ENCODE measurements at places on chromosomes 13 and 19.

DNA sequence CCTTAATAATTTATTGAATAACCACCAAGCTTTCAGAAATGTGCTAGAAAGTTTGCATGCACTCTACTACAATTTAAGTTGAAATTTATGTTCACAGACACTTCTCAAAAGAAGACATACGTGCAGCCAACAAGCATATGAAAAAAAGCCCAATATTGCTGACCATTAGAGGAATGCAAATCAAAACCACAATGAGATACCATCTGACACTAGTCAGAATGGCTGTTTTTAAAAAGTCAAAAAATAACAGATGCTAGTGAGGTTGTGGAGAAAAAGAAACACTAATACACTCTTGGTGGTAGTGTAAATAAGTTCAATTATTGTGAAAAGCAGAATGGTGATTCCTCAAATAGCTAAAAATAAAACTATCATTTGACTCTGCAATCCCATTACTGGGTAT lies 308.8 kb upstream of the PCDH9 start:
- H3K27me3 ChIP-seq: no peaks in the 10 kb centered on the region
- H3K36me3 ChIP-seq: no peaks in the 10 kb centered on the region
- H3K4me3 ChIP-seq: no peak overlapping the region

- H3K27ac ChIP-seq: no peak overlapping the region
- no peaks in the 10 kb centered on the region for H3K36me3 ChIP-seq
- H3K4me1 ChIP-seq: peaks cover 10% of the 10 kb centered on the region
Measured at GRCh38 chr13:44275381-44275780, 98.2 kb upstream of the SERP2 start.

GRCh38 chr19:41114132-41114531 lies at the start of gene CYP2F1:
Gene CYP2F1 (plus strand): TSS chr19:41114432. CDS start chr19:41116189, 1,757 bp downstream.
- no peaks in the 10 kb centered on the region for H3K36me3 ChIP-seq
- H3K27ac ChIP-seq: no peak within 1 kb of the TSS
- no peak for DNase-seq
- H3K4me1 ChIP-seq: no peaks in the 10 kb centered on the region

GRCh38 chr13:89432997-89433396 lies 1761.8 kb downstream of the SLITRK5 start:
- DNase-seq: no peak
- H3K36me3 ChIP-seq: no peaks in the 10 kb centered on the region
- H3K4me1 ChIP-seq: no peaks in the 10 kb centered on the region
- no peak overlapping the region for H3K27ac ChIP-seq

GRCh38 chr13:29438769-29439168 lies 156.7 kb downstream of the SLC7A1 start:
- no peaks in the 10 kb centered on the region for H3K4me1 ChIP-seq
- H3K4me3 ChIP-seq: no peak overlapping the region
- no peaks in the 10 kb centered on the region for H3K36me3 ChIP-seq
- no peak overlapping the region for H3K27ac ChIP-seq
- DNase-seq: no peak

DNA sequence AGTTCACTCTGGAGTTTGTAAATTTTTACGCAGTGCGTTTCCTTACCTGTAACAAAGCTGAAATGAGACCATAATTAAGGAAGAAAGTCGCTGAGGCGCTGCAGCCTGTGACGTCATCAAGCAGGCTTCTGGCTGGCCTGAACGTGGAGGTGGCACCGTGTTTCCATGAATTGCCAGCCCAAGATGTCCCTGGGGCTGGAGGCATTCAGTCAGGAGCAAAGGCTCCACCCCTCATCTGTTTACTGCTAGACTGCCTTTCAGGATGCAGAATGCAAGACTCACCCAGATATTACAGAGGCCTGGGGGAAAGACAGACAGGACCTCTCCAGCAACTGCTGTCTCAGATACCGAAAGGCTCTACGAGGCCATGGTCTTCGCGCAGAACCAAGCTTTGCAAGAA lies 424.6 kb downstream of the TSHZ3 start:
- H3K4me3 ChIP-seq: no peak overlapping the region
- DNase-seq: no peak
- H3K36me3 ChIP-seq: no peaks in the 10 kb centered on the region
- H3K4me1 ChIP-seq: no peaks in the 10 kb centered on the region
- H3K27ac ChIP-seq: no peak overlapping the region
- no peaks in the 10 kb centered on the region for H3K27me3 ChIP-seq

GRCh38 chr19:51161266-51161665 lies 19.2 kb downstream of the SIGLEC7 start:
- H3K36me3 ChIP-seq: no peaks in the 10 kb centered on the region
- H3K27ac ChIP-seq: no peak overlapping the region
- H3K27me3 ChIP-seq: no peaks in the 10 kb centered on the region

DNA sequence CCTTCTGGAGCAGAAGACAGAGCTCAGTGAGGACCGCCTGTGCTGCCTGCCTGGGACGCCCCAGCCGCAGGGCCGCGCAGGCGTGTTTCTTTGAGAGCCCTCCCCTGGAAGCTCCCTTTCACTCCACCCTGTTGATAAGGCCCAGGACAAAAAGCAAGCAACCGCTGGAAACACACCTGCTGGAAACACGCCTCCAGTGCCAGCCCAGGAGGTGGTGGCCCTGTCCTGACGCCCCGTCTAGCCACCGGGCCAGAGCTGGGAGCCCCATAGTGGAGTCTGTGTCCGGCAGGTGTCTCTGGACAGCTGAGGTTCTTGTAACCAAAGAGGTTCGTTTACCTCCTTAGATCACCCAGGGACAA lies 173.8 kb downstream of the KATNAL1 start:
- no peaks in the 10 kb centered on the region for H3K27me3 ChIP-seq
- no peaks in the 10 kb centered on the region for H3K36me3 ChIP-seq
- H3K4me1 ChIP-seq: peaks cover 7% of the 10 kb centered on the region
- no peak for DNase-seq
- no peak overlapping the region for H3K27ac ChIP-seq

- no peaks in the 10 kb centered on the region for H3K27me3 ChIP-seq
- peak overlapping the region; percentile 89 for H3K27ac ChIP-seq
- peak overlapping the region; percentile 96 for H3K4me3 ChIP-seq
- no peaks in the 10 kb centered on the region for H3K36me3 ChIP-seq
Measured at GRCh38 chr13:40770609-40770933, 419 bp downstream of the MRPS31 start.

GRCh38 chr19:13052447-13053175 lies 50.0 kb downstream of the LYL1 start:
- H3K4me1 ChIP-seq: no peaks in the 10 kb centered on the region
- no peaks in the 10 kb centered on the region for H3K27me3 ChIP-seq
- H3K4me3 ChIP-seq: no peak overlapping the region
- no peak for DNase-seq
- H3K36me3 ChIP-seq: no peaks in the 10 kb centered on the region
- no peak overlapping the region for H3K27ac ChIP-seq

- H3K27ac ChIP-seq: no peak overlapping the region
- H3K27me3 ChIP-seq: no peaks in the 10 kb centered on the region
- no peak overlapping the region for H3K4me3 ChIP-seq
Measured at GRCh38 chr19:35468637-35469036, 20.6 kb downstream of the FFAR2 start.

- H3K4me3 ChIP-seq: no peak overlapping the region
- DNase-seq: no peak
- H3K27me3 ChIP-seq: no peaks in the 10 kb centered on the region
- no peaks in the 10 kb centered on the region for H3K36me3 ChIP-seq
Measured at GRCh38 chr13:32951580-32951979, 64.6 kb upstream of the KL start.

GRCh38 chr19:41932720-41933332 lies 4.6 kb upstream of the ERFL start:
- no peak overlapping the region for H3K4me3 ChIP-seq
- H3K27ac ChIP-seq: no peak overlapping the region
- no peak for DNase-seq
- H3K27me3 ChIP-seq: no peaks in the 10 kb centered on the region

GRCh38 chr13:47134939-47135489 lies 238.2 kb upstream of the HTR2A start:
- no peak overlapping the region for H3K4me3 ChIP-seq
- no peak overlapping the region for H3K27ac ChIP-seq
- no peaks in the 10 kb centered on the region for H3K27me3 ChIP-seq

DNA sequence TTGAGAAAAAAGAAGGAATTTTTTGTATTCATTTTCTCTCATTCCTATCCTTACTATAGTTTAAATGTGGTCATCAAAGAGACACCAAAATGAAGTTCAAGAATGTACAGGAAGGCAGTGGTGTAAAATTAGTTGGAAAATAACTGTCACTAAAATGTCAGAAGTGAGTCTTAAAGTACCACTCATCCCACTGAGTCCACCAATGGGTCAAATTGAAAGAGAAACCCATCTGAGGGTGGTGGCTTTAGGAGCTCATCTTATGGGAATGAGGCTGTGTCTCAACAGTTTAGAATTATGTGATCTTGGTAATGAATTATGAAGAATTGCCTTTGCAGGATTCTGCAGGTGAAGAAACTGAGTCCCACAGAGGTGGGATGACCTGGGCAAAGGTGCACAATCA lies 403.5 kb downstream of the FGF9 start:
- DNase-seq: no peak
- H3K4me3 ChIP-seq: no peak overlapping the region
- H3K27ac ChIP-seq: no peak overlapping the region
- H3K27me3 ChIP-seq: no peaks in the 10 kb centered on the region
- peaks cover 3% of the 10 kb centered on the region for H3K4me1 ChIP-seq
- H3K36me3 ChIP-seq: no peaks in the 10 kb centered on the region

- no peak overlapping the region for H3K27ac ChIP-seq
- peaks cover 22% of the 10 kb centered on the region for H3K4me1 ChIP-seq
Measured at GRCh38 chr13:113742445-113743120, 16.4 kb upstream of the TMEM255B start.

DNA sequence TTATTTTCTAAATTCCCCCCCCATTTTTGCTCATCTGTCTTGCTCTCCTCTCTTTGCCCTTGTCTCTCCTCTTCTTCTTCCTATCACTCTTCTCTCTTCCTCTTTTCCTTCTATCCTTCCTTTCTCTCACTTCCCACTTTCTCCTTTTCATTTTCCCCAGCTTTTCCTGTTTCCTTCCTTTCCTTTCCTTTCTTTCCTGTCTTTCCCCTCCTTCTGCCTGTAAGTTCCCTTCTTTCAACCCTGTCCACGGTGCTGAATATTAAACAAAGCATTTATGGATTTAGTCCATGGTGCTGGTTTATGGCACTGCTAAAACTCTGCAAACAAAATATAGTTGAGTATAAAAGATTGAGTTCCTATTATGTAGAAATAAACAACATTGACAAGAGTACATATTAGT lies 27.6 kb downstream of the SCEL start:
- H3K27me3 ChIP-seq: no peaks in the 10 kb centered on the region
- no peaks in the 10 kb centered on the region for H3K4me1 ChIP-seq
- no peak for DNase-seq
- no peaks in the 10 kb centered on the region for H3K36me3 ChIP-seq

DNA sequence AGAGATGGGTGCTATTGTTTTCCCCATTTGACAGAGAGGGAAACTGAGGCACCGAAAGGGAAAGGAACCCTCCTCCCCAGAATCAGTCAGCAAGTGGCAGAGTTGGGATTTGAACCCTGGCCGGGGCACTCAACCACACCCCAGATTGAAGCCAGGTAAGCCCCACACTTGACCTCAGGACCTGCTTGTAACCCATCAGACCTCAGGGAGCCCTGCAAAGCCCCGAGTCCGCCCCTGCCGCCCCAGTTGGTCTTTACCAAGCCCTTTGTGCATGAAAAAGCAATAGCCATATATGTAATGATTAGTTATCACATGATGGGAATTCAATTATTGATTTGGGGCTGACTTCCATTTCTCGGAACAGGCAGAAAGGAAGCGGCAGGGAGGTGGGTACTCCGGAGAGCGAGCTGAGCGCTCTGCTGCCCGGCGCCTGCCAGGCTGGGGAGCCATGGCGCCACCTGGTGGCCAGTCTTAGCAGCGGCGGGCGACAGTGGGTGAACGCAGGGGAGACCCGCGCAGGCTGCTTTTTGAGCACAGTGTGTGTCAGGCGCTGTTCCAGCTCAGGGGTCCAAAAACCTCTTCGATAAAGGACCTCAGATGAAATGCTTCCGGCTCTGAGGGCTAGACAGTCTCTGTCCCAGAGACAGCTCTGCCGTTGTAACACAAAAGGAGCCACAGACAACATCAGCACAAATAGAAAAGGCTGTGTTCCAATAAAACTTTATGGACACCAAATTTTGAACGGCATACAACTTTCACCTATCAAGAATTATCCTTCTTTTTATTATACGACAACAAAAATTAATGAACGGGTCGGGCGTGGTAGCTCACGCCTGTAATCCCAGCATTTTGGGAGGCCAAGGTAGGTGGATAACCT lies 82.9 kb upstream of the CACNA1A start:
- no peak overlapping the region for H3K27ac ChIP-seq
- peak; percentile 55 for DNase-seq
- H3K36me3 ChIP-seq: no peaks in the 10 kb centered on the region
- H3K4me1 ChIP-seq: no peaks in the 10 kb centered on the region
- no peak overlapping the region for H3K4me3 ChIP-seq

DNA sequence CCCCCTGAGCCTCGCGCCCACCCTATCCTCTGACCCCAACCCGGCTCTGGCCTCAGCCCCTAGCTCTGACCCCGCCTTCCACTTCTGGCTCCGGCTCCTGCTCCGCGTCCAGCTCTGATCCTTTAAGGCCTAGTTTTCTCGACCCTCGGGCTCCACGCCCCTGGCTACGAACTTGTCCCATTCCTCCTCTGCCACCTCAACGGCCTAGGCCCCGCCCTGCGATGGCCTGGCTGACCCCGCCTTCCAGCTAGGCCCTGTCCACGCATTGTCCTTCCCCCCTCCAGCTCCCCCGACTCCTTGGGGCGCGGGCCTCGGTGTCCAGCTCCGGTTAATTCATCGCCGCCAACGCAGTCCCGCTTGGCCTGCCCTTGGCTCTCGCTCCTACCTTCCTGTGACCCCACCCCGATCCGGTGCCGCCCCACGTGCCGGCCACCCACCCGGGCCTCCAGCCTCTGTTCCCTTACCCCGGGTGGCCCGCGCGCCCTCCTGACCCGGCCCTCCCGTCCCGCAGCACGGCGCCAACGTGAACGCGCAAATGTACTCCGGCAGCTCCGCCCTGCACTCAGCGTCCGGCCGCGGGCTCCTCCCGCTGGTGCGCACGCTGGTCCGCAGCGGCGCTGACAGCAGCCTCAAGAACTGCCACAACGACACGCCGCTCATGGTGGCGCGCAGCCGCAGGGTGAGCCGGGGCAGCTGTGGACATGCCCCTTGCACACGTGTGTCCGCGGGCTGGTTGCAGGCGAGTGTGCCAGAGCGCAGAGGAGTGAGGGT lies 9.4 kb downstream of the BCL3 start:
- H3K36me3 ChIP-seq: peaks cover 32% of the 10 kb centered on the region
- peaks cover 33% of the 10 kb centered on the region for H3K4me1 ChIP-seq
- H3K4me3 ChIP-seq: no peak overlapping the region
- no peak for DNase-seq

- no peaks in the 10 kb centered on the region for H3K27me3 ChIP-seq
- H3K36me3 ChIP-seq: no peaks in the 10 kb centered on the region
- H3K4me1 ChIP-seq: no peaks in the 10 kb centered on the region
Measured at GRCh38 chr19:28299649-28300048, 913.3 kb downstream of the UQCRFS1 start.

DNA sequence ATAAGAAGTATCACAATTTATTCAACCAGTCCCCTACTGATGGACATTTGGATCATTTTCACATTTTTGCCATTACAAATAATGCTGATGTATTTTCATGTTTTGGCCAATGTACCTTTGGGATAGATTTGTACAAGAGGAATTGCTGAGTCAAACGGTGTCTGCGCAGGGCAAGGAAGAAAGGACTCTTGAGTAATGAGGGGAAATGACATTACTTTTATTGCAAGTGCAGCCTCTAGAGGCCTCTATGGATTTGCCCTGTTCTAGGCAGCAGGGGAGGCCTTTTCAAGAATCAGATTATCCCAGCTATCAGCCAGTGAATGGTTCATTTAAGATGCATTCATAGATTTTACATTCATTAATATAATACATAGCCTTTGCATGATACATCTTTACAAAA lies 32.9 kb upstream of the GTF3A start:
- no peak overlapping the region for H3K4me3 ChIP-seq
- H3K36me3 ChIP-seq: no peaks in the 10 kb centered on the region
- H3K27ac ChIP-seq: no peak overlapping the region

Measured in effector memory CD4-positive, alpha-beta T cell (primary cell).